CD4-positive, CD25-positive, alpha-beta regulatory T cell (primary cell): ENCODE measurements at places on chromosomes 2 and 18. TPM values are rescaled to one million over a fixed set of nuclear protein-coding genes. Genes with fewer than 3 reads are reported as not detected.

NPAS2 gene
- total RNA-seq, result 0.54 TPM

ALPP gene
- not detected for total RNA-seq

SPOPL gene
- total RNA-seq, result 16.2 TPM

CD226 gene
- 65.1 TPM for total RNA-seq

GATA6 gene
- 0.10 TPM for total RNA-seq

ERFE gene
- total RNA-seq, result not detected

DNA sequence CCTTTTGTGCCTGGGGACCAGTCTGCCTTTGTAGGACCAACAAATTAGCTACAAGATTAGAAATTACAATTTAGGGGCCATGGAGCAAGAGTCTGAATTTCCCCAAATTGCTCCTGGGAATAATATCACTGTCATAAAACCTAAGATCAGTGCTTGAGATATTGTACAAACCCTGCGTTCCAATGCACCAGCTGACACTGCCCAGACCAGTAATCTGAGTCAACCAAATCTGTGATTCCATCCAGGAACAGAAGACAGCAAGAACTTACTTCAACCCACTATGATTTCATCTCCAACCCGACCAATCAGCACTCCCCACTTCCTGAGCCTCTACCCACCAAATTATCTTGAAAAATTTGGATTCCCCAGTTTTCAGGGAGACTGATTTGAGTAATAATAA lies 1305.0 kb upstream of the NRXN1 start:
- no peaks in the 10 kb centered on the region for H3K4me1 ChIP-seq
- H3K27me3 ChIP-seq, result no peaks in the 10 kb centered on the region
- no peak overlapping the region for H3K27ac ChIP-seq
- no peak for DNase-seq
- H3K4me3 ChIP-seq, result no peak overlapping the region

DNA sequence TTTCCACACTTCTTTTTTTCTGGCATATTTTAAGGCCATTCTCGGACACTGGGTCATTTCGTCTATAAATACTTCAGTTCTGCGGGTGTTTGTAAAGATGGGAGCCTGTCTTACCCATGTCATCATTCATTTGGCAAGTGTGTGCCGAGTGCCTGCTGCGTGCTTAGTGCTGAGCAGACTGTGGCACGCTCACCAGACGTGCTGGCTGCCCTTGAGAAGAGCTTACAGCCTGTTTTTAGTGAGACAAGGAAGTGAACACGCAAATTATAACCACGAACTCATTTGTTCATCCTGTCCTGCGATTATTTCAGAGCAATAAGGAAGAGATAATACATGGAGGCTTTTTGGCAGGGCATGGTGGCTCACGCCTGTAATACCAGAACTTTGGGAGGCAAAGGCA lies 10.4 kb upstream of the STON1 start:
- H3K4me1 ChIP-seq, result no peaks in the 10 kb centered on the region
- no peak for DNase-seq
- H3K4me3 ChIP-seq, result no peak overlapping the region
- H3K27ac ChIP-seq, result no peak overlapping the region
- peaks cover 56% of the 10 kb centered on the region for H3K36me3 ChIP-seq
- H3K27me3 ChIP-seq, result no peaks in the 10 kb centered on the region

DNA sequence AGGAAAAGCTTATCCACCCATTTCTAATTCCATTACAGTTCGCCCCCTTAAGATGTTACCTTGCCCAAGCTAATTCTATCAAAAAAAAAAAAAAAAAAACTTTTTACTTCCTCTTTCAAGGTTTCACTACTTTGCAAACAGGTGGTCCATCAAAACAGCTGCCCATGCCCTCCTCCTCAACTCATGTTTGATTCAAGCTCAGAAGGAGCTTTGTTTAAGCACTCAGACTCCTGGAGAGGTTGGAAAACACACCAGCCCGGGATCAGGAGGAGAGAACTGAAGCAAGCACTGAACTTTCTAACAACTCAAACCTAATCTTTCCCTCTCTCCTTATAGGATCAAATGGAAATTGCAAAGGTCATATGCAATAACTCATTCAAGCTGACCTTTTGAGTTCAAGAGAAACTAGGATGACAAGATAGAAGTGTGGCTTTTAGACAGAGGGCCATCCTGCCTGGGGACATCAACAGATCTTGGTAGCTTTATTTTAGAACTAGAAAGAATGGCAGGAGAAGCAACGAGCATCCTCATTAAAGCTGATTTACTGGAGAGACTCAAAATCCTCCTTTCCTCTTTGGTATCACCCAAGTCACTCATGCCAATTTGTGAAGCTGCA lies 28.3 kb upstream of the FZD7 start:
- no peaks in the 10 kb centered on the region for H3K36me3 ChIP-seq
- H3K27me3 ChIP-seq, result peaks cover 11% of the 10 kb centered on the region
- no peak overlapping the region for H3K4me3 ChIP-seq
- DNase-seq, result no peak
- H3K4me1 ChIP-seq, result no peaks in the 10 kb centered on the region

GRCh38 chr2:152348388-152348787 lies 13.4 kb downstream of the FMNL2 start:
- H3K27ac ChIP-seq, result no peak overlapping the region
- H3K27me3 ChIP-seq, result no peaks in the 10 kb centered on the region
- no peaks in the 10 kb centered on the region for H3K4me1 ChIP-seq
- H3K36me3 ChIP-seq, result no peaks in the 10 kb centered on the region
- DNase-seq, result no peak
- H3K4me3 ChIP-seq, result no peak overlapping the region

DNA sequence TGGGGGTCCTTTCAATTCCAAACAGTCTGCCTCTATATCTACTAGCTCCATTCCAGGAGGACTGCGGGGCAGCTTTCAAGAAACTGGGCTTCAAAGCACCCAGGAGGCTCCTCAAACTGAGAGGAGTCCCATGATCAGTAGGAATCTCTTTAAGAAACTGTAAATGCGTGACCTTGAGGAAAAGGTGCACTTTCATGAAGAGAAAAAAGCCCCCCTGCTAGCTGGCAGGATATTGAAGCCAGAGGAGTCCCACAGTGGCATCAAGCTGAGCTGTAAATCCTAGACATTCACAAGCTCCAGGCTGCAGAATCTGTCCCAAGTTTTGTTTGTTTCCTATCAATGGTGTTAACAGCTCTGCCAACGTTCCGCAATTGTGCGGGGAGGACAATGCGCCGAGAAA lies 790.1 kb downstream of the SLC4A3 start:
- no peak overlapping the region for H3K27ac ChIP-seq
- no peaks in the 10 kb centered on the region for H3K4me1 ChIP-seq
- no peaks in the 10 kb centered on the region for H3K27me3 ChIP-seq
- no peak for DNase-seq
- H3K4me3 ChIP-seq, result no peak overlapping the region
- H3K36me3 ChIP-seq, result no peaks in the 10 kb centered on the region

- no peak overlapping the region for H3K27ac ChIP-seq
- no peak overlapping the region for H3K4me3 ChIP-seq
- H3K36me3 ChIP-seq, result no peaks in the 10 kb centered on the region
Measured at GRCh38 chr18:25686960-25687500, 335.1 kb upstream of the ZNF521 start.

GRCh38 chr2:180848393-180848792 lies 132.0 kb upstream of the UBE2E3 start:
- no peaks in the 10 kb centered on the region for H3K27me3 ChIP-seq
- H3K4me1 ChIP-seq, result no peaks in the 10 kb centered on the region
- DNase-seq, result no peak
- H3K4me3 ChIP-seq, result no peak overlapping the region
- H3K27ac ChIP-seq, result no peak overlapping the region
- no peaks in the 10 kb centered on the region for H3K36me3 ChIP-seq

GRCh38 chr18:67318651-67319050 lies 197.9 kb downstream of the DSEL start:
- DNase-seq, result no peak
- no peak overlapping the region for H3K4me3 ChIP-seq
- no peaks in the 10 kb centered on the region for H3K36me3 ChIP-seq
- no peak overlapping the region for H3K27ac ChIP-seq
- H3K4me1 ChIP-seq, result no peaks in the 10 kb centered on the region

- no peak for DNase-seq
- H3K27me3 ChIP-seq, result peaks cover 2% of the 10 kb centered on the region
- no peaks in the 10 kb centered on the region for H3K36me3 ChIP-seq
- no peaks in the 10 kb centered on the region for H3K4me1 ChIP-seq
- no peak overlapping the region for H3K4me3 ChIP-seq
Measured at GRCh38 chr2:15861898-15862297, 78.5 kb upstream of the MYCN start.

DNA sequence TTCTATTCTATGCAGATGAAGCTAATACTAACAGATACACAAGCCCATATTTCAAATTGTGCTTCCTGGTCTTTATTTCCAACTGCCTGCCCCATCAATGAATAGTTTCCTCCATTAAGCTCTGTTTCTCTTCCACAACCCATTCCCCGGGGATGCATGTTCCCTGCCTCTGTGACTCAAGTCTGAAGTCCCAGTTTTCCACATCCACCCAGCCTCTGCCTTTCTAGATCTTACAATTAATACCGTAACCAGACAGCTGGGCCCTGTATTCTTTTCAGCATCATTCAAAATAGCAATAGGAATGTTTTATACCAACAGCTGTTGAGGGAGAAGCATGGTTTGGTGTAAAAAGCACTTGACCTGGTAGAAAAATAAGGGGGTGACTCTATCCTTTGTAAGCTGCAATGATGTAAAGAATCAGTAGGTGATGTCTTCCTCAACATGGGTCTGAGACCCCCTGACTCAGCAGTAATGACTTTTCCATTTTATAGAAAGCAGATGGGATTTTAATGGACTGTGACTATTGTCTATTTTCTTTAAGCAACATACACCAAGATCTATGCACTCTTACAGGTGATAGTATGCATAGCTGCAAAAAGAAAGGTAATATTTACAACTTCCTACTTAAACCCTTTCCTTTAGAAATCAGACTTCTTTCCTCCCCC lies 46.1 kb upstream of the DAPL1 start:
- DNase-seq, result no peak
- H3K36me3 ChIP-seq, result no peaks in the 10 kb centered on the region
- no peaks in the 10 kb centered on the region for H3K27me3 ChIP-seq
- H3K27ac ChIP-seq, result no peak overlapping the region

DNA sequence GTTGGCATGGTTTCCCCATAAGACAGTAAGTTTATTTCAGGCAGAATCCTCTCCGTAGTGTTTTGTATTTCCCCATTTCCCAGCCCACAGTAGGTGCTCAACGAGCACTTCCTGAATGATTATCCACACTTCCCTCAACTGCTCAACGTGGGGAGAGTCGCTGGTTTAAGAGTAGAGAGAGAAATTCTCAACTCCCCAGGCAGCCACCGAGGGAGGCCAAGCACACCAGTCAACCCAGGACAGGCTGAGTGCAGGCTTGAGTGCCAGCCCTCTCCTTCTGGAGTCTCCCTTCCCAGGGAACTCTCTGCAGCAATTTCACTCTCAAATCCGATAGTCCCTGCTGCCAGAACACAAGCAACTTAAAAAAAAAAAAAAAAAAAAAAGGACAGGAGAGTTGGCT lies 92.0 kb upstream of the LMAN1 start:
- no peaks in the 10 kb centered on the region for H3K36me3 ChIP-seq
- H3K27me3 ChIP-seq, result peaks cover 5% of the 10 kb centered on the region
- DNase-seq, result no peak
- no peak overlapping the region for H3K4me3 ChIP-seq

- no peak overlapping the region for H3K4me3 ChIP-seq
- H3K36me3 ChIP-seq, result no peaks in the 10 kb centered on the region
- H3K27ac ChIP-seq, result no peak overlapping the region
- H3K27me3 ChIP-seq, result no peaks in the 10 kb centered on the region
- H3K4me1 ChIP-seq, result peaks cover 33% of the 10 kb centered on the region
Measured at GRCh38 chr2:226795281-226796011, 4.2 kb downstream of the IRS1 start.

GRCh38 chr18:48555465-48555995 lies 16.7 kb downstream of the CTIF start:
- no peaks in the 10 kb centered on the region for H3K4me1 ChIP-seq
- H3K36me3 ChIP-seq, result no peaks in the 10 kb centered on the region
- no peak for DNase-seq
- H3K27me3 ChIP-seq, result no peaks in the 10 kb centered on the region
- H3K27ac ChIP-seq, result no peak overlapping the region
- H3K4me3 ChIP-seq, result no peak overlapping the region

DNA sequence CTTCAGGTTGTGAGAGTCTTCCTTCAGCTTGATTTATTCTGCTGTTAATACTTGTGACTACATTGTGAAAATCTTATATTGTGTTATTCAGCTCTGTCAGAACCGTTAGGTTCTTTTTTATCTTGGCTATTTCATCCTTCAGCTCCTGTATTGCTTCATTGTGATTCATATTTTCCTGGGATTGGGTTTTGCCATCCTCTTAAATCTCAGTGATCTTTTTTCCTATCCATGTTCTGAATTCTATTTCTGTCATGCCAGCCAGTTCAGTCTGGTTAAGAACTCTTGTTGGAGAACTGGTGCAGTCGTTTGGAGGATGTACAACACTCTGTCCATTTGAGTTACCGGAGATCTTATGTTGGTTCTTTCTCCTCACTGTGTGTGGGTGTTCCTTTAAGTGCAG lies 19.1 kb downstream of the MSTN start:
- no peaks in the 10 kb centered on the region for H3K36me3 ChIP-seq
- H3K27me3 ChIP-seq, result peaks cover 13% of the 10 kb centered on the region
- H3K27ac ChIP-seq, result no peak overlapping the region
- H3K4me3 ChIP-seq, result no peak overlapping the region

DNA sequence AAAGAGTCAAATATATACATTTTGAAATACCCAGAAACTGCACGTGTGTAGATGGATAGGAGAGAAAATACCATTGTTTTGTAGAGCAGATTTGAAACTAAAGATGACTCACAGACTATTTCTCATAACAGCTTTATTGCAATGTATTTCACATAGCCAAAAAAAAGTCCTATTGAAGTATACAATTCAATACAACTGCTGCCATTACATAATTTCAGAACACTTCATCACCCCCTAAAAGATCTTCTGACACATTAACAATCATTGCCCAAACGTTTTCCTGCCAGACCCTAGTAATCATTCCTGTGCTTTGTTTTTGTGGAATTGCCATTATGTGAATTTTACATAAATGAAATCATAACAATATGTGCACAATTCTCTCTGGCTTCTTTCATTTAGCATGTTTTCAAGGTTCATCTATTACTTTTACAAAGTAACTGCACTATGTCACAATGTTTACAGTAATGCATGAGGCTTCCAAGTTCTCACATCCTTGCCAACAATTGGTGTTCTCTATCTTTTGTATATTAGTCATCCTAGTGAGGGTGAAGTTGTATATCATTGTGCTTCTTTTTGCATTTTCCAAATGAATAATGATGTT lies 378.6 kb upstream of the CWC22 start:
- H3K4me1 ChIP-seq, result no peaks in the 10 kb centered on the region
- no peaks in the 10 kb centered on the region for H3K27me3 ChIP-seq
- H3K27ac ChIP-seq, result no peak overlapping the region
- no peak overlapping the region for H3K4me3 ChIP-seq
